ENCODE measurements at places on chromosomes 5 and 9.

- no peaks in the 10 kb centered on the region for H3K4me1 ChIP-seq
- H3K27me3 ChIP-seq, result no peaks in the 10 kb centered on the region
- no peak overlapping the region for H3K27ac ChIP-seq
- H3K4me3 ChIP-seq, result no peak overlapping the region
- DNase-seq, result no peak
- peaks cover 28% of the 10 kb centered on the region for H3K36me3 ChIP-seq
These were observed 76.8 kb downstream of the CAMSAP1 start for GRCh38 chr9:135830496-135830895.

- no peak for DNase-seq
- peak overlapping the region; percentile 71 for H3K4me3 ChIP-seq
- peaks cover 22% of the 10 kb centered on the region for H3K4me1 ChIP-seq
- peaks cover 27% of the 10 kb centered on the region for H3K27me3 ChIP-seq
These were observed 957 bp downstream of the SHB start for GRCh38 chr9:38067859-38068681.

DNA sequence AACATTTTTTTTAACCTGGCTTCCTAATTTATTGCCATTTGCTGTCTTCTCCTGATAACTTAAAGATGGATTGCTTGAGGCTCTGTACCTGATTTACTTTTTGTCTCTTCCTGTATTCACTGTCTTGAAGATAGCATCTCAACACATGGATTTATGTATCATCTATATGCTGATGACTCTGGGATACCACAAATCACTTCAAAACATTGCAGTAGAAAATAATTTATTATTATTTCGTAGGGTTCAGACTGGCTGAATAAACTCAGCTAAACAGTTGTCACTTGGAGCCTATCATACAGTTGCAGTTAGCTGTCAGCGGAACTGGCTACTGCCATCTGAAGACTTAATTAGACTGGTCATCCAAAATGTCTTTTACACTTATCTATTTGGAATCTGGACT is 1025.2 kb upstream of the CDH18 start:
- H3K27me3 ChIP-seq, result no peaks in the 10 kb centered on the region
- no peak for DNase-seq
- H3K4me1 ChIP-seq, result no peaks in the 10 kb centered on the region
- H3K27ac ChIP-seq, result no peak overlapping the region
- no peak overlapping the region for H3K4me3 ChIP-seq

DNA sequence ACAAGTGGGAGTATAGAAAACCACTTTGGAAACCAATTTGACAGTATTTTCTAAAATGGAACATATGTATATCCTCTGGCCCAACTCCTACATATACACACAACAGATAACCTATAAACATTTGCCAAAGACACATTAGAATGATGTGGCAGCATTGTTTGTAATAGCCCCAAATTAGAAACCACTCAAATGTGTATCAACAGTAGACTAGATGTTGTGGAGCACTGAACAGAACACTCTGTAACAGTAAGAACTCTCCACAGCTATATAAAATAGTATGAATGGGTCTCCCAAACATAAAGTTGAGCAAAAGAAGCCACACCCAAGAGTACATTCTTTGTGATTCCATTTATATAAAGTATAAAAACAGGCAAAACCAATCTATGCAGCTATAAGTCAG is 6.1 kb downstream of the ZNF622 start:
- no peaks in the 10 kb centered on the region for H3K27me3 ChIP-seq
- no peak overlapping the region for H3K27ac ChIP-seq
- peaks cover 82% of the 10 kb centered on the region for H3K4me1 ChIP-seq
- no peak overlapping the region for H3K4me3 ChIP-seq
- no peak for DNase-seq

- H3K36me3 ChIP-seq, result peaks cover 75% of the 10 kb centered on the region
- H3K4me1 ChIP-seq, result peaks cover 25% of the 10 kb centered on the region
- DNase-seq, result no peak
These were observed 10.3 kb downstream of the TRIM32 start for GRCh38 chr9:116697362-116697761.

DNA sequence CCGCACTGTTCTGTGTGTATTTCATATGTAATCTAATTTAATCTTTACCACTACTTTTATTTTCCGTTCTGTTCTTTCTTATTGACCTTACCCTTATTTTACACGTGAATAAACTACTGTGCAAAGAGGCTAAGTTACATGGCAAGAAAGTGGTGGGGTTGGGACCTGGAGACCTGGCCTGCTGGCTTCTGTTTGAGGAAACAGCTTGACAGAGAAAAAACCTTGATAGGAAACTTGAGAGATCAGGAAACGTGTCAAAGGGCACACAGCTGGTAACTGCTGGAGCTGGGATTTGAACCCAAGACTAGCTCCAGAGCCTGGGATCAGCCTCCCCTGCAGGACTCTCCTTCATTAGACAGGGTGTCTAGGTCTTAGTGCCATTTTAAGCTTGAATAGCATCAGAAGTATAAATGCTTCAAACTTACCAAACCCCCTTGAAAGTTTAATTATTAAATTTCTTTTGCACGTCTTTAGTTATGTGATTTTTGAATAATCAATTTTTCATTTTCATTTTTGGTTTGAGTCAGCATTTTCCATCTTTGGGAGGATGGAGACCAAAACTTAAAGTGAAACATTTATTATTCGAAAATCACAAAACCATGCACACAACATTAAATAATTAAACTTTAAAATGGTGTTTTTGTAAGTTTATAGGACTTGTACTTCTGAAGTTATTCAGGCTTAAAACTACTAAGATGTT is 129.5 kb downstream of the RGS3 start:
- no peaks in the 10 kb centered on the region for H3K27me3 ChIP-seq
- H3K27ac ChIP-seq, result peak overlapping the region; percentile 67
- peaks cover 4% of the 10 kb centered on the region for H3K36me3 ChIP-seq
- peaks cover 41% of the 10 kb centered on the region for H3K4me1 ChIP-seq
- DNase-seq, result no peak

DNA sequence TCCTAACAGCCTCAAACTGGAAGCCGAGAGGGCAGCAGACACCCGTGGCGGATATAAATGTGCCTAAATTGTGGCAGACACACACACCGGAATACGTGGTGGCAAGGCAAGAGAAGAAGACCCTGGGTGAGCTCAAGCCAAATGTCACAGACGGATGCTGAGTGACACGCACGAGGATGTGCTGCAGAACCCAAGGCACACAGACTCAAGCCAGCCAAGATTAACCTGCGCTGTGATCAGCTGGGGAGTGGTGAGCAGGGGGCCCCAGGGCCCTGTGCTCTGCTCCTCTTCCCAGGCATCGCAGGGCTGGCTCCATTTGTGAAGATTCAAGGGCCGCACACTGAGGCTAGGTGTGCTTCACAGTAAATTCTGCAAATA is 16.4 kb downstream of the SEMA4D start:
- peaks cover 92% of the 10 kb centered on the region for H3K4me1 ChIP-seq
- H3K4me3 ChIP-seq, result peak overlapping the region; percentile 57
- H3K27ac ChIP-seq, result peak overlapping the region; percentile 92
- DNase-seq, result peak; percentile 60
- H3K27me3 ChIP-seq, result no peaks in the 10 kb centered on the region

- DNase-seq, result no peak
- no peak overlapping the region for H3K27ac ChIP-seq
- H3K4me1 ChIP-seq, result no peaks in the 10 kb centered on the region
These were observed 113.0 kb upstream of the ANKRD55 start for GRCh38 chr5:56346044-56346710.

DNA sequence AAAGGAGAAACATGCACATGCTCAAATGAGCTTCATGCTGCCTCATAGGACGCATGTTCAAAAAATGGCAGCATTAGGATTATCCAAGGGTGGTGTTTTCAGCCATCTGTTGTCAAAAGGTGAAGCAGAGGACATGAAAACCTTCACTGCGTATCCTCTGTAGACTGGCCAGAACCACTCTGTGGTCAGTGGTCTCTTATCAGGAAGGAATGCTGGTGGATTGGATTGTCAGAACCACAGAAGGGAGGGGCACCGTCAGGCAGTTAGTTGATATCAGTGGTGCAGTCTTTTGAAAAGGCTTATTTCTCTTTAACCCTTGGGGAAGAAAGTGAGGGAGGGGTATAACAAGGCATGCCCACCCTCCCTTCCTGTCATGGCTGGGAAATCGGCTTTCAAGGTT is 100.1 kb downstream of the FBXL7 start:
- H3K27me3 ChIP-seq, result no peaks in the 10 kb centered on the region
- no peaks in the 10 kb centered on the region for H3K4me1 ChIP-seq
- no peaks in the 10 kb centered on the region for H3K36me3 ChIP-seq
- H3K27ac ChIP-seq, result no peak overlapping the region
- no peak for DNase-seq
- H3K4me3 ChIP-seq, result no peak overlapping the region

GRCh38 chr9:124510650-124511425 is 3.6 kb upstream of the NR5A1 start:
- peaks cover 3% of the 10 kb centered on the region for H3K27me3 ChIP-seq
- no peak overlapping the region for H3K27ac ChIP-seq
- no peak overlapping the region for H3K4me3 ChIP-seq

GRCh38 chr5:59819806-59820205 is 73.7 kb downstream of the PDE4D start:
- no peak overlapping the region for H3K4me3 ChIP-seq
- DNase-seq, result no peak
- no peaks in the 10 kb centered on the region for H3K4me1 ChIP-seq
- no peak overlapping the region for H3K27ac ChIP-seq

DNA sequence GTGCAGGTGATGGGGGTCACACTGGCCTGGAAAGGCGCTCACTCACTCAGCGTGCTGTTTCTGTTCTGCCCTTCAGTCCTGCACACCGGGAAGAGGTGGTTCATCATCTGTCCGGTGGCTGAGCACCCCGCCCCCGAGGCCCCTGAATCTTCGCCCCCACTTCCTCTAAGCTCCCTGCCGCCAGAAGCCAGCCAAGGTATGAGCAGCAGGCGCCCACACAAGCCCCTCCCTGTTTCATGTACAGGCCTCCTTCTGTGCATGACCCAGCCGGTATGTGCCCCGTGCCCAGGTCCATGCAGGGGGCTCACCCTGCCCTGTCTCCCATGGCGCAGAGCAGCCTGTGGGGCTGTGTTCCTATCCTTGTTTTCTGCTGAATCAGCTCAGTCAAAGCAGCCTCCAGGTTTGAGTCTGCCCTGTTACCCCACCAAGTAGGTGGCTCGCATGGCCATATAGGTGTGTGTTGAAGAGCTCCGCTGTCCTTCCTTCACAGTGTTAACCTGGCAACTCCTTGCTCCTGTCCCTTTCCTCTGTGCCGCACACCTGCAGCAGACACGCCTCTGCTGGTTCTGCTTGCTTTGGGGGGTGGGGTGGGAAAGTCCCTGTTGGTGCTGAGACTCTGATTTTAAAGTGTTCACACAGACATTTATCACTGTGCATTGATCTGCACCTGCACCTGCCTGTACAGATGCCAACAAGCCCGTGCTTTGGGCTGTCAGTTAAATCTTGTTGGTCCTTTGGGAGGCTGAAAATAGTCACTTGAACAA is 84.8 kb downstream of the WNK2 start:
- peaks cover 9% of the 10 kb centered on the region for H3K4me1 ChIP-seq
- H3K27ac ChIP-seq, result no peak overlapping the region
- no peak overlapping the region for H3K4me3 ChIP-seq
- H3K27me3 ChIP-seq, result peaks cover 33% of the 10 kb centered on the region
- peak; percentile 16 for DNase-seq

DNA sequence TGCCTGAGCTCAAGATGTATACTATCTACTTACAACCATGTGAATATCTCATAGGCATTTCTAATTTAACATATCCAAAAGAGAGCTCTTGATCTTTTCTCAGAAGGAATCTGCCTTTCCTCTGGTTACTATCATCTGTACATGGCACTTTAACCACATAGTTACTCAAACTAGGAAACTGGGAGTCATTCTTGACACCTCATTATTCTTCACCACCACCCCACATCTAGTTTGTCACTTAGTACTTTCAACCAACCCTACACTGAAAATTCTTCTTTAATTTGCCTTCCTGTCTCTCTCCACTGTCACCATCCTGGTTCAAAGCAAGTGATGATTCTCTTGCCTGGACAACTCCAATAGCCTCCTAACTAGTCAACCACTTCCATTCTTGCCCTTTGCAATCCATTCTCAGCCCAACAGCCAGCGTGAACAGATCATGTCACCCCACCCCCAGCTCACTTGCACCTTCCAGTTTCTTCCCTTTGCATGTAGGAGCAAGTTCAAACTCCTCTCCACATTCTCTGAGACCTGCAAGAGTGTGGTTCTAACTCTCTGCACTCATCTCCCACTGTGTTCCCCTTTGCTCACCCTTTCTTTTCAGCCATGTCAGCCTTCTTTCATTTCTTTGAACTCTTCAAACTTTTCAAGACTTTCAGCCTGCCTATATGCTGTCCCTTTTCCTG is 17.3 kb upstream of the SMAD5 start:
- H3K27me3 ChIP-seq, result peaks cover 23% of the 10 kb centered on the region
- no peak for DNase-seq
- no peaks in the 10 kb centered on the region for H3K4me1 ChIP-seq
- H3K36me3 ChIP-seq, result no peaks in the 10 kb centered on the region
- no peak overlapping the region for H3K4me3 ChIP-seq

DNA sequence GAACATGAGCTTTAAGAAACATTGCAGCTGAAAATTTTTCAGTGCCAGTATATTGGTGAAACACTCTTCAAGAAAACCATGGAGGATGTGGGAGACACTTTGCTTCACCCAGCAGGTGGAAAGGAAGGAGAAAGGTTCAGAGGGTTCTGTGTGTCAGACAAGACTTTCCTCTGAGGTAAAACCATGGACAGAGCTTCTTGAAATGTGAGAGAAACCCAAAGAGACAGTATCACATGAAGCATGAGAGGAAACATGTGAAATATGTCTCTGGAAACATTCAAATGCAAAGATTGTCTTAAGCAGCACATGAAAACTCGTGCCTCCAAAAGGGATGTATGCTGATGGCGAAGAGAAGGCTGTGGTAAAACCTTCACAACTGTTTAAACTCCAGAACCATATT is 368.9 kb upstream of the ST8SIA4 start:
- no peaks in the 10 kb centered on the region for H3K4me1 ChIP-seq
- H3K27me3 ChIP-seq, result peaks cover 3% of the 10 kb centered on the region
- no peak overlapping the region for H3K27ac ChIP-seq
- DNase-seq, result no peak

- H3K4me3 ChIP-seq, result no peak overlapping the region
- no peak overlapping the region for H3K27ac ChIP-seq
- no peaks in the 10 kb centered on the region for H3K36me3 ChIP-seq
These were observed 657.5 kb upstream of the WWC1 start for GRCh38 chr5:167633931-167634341.

DNA sequence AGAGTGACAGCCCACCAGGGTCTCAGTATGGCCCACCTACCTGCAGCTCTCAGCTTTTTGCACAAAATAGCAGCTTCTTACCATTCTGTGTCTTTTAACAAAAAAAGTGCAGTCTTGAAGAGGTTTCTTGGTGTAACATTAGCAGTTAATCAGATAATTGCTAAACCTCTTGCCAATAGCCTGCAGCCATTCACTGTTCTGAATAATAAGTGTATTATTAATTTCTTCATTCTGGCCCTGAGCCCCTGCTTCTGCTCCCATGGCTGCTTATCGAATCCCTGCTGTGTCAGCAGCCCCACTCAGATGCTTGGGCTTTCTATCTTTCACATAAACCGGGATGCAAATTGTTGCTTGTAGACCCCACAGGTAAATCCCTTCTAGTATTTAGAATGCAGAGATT is 485.9 kb downstream of the CAAP1 start:
- H3K4me1 ChIP-seq, result no peaks in the 10 kb centered on the region
- H3K36me3 ChIP-seq, result no peaks in the 10 kb centered on the region
- no peak overlapping the region for H3K27ac ChIP-seq
- no peak for DNase-seq
- H3K4me3 ChIP-seq, result no peak overlapping the region
